ENCODE measurements at places on chromosomes 7 and 10.

- DNase-seq: no peak
These were observed 103.1 kb downstream of the PRKAG2 start for GRCh38 chr7:151773797-151774196.

DNA sequence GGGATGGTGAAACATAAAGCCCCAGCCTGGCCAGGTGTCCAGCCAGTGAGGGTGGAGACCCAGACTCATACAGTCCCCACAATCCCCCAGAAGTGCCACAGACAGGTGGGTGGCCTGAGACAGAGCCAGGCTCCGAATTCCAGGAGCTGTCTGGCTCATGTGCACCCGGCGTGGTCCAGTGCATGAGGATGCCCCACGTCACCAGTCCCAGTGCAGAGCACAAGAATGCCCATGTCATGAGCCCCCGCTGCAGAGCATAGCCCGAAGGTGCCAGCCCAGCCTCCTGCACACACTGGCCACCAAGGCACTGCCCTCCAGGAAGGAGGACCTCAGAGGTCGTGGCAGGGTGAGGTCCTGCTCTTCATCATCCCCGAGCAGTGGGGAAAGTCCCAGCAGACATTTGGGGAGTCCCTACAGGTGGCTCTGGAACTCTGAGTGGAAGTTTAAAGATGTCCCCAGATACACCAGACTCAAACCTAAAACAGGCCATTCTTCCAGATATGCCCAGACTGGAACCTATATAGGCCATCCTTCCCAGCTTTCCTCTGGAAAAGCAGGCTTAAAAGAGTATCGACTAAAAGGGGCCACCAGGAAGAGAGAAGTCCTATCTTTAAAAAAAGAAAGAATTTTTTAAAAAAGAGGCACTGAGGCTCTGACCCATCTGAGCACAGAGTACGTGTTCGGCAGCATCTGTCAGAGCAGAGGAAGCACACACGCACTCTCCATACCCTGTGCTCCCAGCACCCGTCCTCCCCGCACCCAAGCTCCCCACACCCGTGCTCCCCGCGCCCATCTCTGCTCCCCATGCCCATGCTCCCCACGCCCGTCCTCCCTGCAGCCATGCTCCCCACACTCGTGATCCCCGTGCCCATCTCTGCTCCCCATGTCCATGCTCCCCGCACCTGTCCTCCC, 11.5 kb downstream of the DIP2C start:
- DNase-seq: no peak

DNA sequence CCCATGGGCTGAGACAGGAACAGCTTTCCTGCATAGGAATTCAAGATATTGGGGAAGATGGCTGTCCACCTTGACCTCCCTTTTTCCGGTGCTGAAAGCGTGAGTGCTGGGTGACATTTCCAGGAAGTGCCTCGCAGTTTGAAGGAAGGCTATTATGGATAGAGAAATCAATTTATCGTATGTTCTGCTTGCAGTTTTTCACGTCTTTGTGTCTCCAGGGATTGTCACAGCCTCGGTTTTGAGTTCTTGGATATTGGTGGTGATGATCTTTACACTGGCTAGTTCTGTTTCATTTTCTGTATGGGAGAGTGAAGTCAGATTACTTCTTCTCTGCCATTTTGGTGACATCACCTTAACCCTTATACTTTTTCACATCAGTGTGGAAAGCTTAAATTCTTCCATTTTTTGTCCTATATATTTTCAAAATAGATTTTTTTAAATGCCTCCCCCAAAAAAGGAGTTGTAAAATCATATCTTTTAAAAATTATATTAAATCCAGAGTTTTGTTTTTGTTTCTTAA, 102.5 kb upstream of the APBB1IP start:
- DNase-seq: no peak

- no peak for DNase-seq
These were observed 276.9 kb upstream of the NEBL start for GRCh38 chr10:21173802-21174714.

- DNase-seq: no peak
These were observed 133.2 kb downstream of the CAMK1D start for GRCh38 chr10:12482587-12482986.

DNA sequence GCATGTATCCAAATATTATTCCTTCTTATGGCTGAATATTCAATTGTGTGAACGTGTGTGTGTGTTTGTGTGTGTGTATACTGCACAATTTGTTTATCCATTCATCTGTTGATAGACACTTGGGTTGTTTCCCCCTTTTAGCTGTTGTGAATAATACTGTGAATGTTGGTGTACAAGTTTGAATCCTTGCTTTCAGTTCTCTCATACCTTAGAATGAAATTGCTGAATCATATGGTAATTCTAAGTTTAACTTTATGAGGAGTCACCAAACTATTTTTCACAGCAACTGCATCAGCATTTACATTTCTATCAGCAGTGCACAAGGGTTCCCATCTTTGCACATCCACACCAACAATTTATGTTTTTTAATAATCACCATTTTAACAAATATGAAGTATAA, 86.9 kb upstream of the GATAD1 start:
- DNase-seq: no peak

- DNase-seq: no peak
These were observed 27.3 kb downstream of the AGAP3 start for GRCh38 chr7:151113344-151114150.

DNA sequence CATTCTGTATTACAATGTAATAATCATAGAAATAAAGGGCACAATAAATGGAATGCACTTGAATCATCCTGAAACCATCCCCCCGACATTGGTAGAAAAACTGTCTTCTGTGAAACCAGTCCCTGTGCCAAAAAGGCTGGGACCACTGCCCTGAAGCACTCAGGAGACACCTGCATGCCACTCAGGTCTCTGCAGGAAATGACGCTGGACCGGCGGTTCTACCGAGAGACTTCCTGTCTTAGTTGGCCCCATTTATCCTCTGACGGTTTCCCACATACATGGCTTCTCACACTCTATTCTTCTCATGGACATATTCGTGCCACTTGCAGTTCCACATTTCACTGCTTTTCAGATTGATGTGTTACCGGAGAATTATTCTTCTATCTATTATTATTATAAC, 617.5 kb downstream of the SDK1 start:
- no peak for DNase-seq

DNA sequence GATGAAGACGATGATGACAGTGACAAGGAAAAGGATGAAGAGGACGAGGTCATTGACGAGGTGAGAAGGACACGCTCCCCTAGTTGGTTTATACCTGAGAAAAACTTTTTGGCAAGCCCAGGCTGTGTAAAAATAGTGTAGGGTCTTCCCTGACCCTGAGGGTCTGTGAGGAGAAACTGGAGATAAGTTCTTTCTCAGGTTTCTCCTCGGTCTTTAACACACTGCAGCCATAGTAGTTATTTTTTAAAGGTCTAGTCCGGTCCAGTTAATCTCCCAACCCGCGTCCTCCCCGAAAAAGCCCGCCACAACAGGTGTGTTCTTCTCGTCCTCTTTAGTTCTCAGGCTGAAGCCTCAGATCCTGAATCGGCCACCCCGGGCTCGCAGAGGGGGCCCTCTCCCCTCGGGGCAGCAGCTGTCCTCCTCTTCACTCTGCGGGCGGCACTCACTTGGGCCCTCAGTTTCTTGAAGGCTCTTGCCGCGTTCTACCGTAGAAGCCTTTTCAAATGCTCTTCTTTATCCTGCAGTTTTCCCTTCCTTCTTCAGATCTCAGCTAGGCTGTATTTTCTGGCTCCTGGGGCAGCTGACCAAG, 411 bp downstream of the BCCIP start:
- no peak for DNase-seq

DNA sequence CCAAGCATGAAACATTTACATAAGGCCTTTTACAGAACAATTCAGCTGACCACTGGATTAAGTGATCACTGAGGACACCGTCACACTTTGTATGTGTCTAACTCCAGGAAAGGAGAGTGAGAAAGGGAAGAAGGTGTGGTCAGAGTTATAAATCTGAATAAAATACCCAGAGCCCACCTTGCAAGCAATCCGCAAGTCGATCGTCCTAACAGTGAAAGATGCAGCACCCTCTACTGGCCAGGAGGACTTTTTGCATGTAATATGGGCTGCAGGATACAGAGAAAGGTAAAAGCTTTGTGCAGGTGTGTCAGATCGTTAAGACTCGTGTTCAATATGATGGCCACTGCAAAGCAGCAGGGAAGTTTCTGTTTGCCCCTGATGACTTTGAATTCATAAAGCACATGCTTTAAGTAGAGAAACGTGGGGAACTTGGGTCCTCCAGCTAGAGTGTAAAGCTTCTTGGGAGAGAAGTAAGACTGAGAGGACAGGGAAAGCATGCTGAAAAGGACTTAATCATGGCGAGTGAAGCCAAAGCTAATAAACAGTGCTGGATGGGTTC, 68.5 kb upstream of the BMPER start:
- DNase-seq: no peak

DNA sequence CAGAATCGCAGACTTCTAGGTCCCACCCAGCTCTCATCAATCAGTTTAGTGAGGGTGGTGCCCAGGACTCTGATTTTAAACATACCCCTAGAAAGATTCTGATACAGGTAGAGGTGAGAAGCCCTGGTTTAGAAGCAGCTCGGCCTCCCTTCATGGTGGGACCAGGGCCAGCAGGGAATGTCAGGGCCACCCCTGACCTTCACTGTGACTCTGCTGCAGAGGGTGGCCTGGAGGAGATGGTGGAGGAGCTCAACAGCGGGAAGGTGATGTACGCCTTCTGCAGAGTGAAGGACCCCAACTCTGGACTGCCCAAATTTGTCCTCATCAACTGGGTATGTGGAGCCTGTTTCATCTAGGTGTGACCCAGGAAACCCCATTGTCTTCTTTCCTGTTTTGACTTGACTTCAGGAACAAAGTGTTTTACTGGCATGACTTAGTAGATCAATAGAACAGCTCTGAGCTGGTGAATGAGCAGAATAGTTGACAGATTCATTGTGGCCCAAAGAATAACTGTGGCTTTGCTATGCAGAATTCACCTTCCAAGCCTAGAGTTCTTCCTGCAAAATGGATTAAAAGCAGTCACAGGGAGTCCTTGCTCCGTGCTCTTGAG, 7.2 kb downstream of the DBNL start:
- DNase-seq: no peak

DNA sequence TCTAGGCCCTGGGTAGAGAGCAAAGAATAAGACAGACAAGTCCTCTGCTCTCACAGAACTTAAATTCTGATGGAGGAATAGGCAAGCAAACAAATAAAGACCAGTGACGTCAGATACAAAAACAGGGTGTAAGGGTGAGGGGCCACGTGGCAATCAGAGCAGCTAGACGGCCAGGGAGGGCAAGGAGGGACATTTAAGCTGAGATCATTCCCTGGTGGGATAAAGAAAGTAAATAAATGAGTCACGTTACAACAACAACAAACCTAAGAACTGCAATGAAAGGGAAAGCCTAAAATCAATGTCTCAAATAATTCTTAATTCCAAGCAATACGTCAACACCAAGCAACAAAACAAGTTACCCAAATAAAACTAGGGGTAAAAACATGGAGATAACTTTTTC, 21.8 kb downstream of the STN1 start:
- DNase-seq: no peak

- DNase-seq: no peak
These were observed 11.5 kb upstream of the YAE1 start for GRCh38 chr7:39554583-39555165.

DNA sequence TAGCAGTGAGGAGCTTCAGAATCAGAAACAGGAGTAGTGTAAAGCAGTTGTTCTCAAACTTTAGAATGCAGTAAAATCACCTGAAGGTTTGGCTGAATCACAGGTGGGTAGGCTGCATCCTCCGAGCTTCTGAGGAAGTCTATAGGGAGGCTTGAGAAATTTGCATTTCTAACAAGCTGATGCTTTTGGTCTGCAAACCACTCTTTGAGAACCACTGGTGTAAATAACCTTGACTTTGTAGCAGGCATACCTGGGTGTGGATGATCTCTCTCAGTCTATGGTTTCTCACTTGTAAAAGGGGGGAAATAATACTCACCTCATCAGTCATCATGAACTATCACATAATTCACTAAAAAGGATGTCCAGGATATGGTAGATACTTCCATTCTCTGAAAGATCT, 118.1 kb downstream of the SRI start:
- DNase-seq: no peak

GRCh38 chr10:25867321-25867720, 66.7 kb upstream of the MYO3A start:
- no peak for DNase-seq
